Cortex of kidney (tissue), 1 donor: ENCODE measurements at places on chromosomes 1 and 21.

DNA sequence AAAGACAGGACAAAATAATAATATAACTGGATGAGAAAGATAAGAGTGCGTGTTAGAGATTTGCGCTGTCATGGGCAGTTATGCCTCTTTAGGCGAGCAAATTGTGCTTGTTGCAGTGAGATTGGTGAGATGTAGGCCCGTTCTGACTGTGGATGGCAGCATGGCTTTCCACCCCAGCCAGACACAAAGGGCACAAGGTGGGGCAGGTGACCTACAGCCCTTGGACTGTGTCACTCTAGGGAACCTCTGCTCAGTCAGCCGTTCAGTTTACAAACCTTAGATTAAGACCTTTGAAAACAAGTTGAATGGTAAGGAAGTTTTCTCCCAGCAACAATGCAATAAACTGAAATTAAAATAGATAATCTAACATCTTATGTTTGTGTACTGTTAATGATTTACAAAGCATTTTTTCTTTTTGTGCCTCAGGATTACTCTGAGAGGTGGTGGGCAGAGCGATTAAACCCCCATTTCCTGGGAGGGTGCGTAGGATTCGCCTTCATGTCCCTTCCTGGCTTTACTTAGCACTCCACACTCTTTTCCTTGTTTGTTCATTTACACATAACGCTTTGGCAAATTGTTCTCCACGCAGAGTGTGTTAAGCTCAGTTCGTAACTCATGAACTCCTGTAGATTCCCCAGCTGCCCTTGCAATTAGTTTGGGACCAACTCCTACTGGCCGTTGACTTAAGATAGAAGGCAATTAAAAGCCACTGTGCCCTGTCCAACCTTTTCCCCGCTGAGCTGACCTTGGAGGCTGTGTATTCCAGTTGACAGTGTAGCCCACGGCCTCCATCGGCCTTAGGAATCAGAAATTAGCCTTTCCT, 58.1 kb upstream of the IGSF5 start:
- no peak for DNase-seq

DNA sequence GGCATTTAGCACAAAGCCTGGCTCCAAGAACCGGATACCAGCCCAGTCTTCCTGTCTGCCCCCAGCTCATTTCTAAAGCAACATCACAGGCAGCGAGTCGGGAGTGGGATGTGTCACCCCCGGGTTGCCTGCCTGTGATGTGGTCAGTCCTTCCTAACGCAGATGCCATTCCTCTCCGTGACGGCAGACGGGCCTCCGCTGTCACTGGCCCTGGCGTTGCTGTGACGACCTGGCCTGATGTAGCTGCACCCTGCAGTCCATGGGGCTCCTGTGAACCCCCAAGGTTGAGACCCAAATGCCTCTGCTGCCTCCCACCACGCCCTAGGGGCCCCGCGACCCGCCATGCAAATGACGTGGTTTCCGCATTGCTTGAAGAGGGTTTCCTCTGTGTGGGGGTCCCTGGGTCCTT, 12.3 kb downstream of the TNFRSF1B start:
- no peak for DNase-seq

GRCh38 chr1:39859859-39860812, 23.2 kb downstream of the TRIT1 start:
- DNase-seq, result no peak

GRCh38 chr1:1272341-1273208, 1.1 kb downstream of the UBE2J2 start:
- DNase-seq, result no peak

GRCh38 chr1:89780721-89781120, 40.1 kb upstream of the LRRC8D start:
- DNase-seq, result no peak

DNA sequence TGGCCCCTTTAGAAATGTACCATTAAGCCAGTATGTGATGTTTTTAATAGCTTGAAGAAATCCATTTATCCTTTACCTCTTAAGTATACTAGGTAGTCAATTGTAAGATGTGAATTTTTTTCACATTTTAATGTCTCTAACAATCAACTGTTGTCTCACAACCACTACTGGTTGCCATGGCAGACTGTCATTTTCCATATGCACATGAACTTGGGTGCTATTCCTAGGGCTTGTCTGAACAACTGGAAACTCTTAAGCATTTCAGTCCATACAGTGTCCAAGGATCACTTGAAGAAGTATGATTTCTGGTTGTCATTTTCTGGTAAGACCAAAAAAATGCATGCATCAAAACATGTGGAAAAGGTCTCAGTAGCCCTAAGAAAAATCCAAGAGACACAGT, 315.1 kb downstream of the HHIPL2 start:
- no peak for DNase-seq

- DNase-seq, result no peak
Observed at GRCh38 chr1:197437601-197438000, 169.5 kb downstream of the CRB1 start.

DNA sequence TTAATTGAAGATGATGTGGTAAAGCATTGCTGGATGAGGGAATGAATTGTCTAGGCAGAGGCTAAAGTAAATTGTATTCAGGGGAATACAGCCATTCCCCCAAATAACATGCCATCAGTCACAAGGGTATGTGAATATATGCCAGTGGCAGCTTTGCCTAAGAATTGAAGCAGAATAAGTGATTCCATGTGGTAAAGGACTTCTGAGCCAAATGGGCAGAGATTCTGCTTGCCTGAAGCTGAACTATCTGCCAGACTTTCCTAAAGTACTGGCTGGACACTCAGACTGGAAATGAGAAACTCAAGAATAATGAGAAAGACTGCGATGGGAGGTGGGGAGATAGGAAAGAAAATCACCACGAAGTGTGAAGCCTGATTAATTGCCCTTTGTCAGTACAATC, 2.4 kb downstream of the LIX1L start:
- no peak for DNase-seq

DNA sequence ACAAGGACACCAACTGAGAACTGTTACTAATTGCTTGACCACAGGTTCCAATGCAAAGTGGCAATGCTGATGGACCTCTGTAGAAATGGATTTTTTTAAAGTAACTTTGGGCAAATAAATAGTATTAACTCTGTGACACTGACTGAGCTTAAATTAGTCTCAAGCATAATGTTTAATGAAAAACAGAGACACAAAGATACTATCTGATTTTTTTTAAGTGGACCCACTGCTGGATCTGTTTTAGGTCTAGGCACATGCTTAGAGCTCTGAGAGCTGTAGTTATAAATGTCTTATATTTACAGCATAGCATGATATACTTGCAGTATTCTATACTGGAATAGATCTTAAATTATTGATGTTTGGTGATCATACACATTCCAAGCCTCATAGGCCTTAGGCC, 481.6 kb upstream of the LRRC7 start:
- DNase-seq, result no peak

GRCh38 chr1:198272492-198272891, 115.7 kb downstream of the NEK7 start:
- no peak for DNase-seq

DNA sequence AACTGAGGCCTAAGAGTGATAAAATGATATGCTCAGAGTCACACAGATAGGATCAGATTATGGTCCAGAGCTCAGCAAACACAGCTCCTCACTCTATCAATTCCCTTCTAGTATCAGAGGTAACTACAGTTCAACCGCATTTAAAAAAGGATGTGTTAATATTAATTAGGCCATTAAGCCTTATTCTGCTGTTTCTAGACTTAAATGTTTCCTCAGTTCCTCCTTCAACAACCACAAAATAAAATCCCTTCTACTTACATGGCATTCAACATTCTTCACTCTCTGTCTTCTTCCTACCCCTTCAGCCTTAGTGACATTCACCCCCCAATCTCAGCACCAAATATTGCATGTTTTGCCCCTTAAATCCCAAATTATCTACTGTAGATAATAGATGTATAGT, 254.9 kb downstream of the PLPP3 start:
- no peak for DNase-seq

- DNase-seq, result no peak
Observed at GRCh38 chr1:169698976-169699375, 12.4 kb downstream of the SELL start.

GRCh38 chr21:43938751-43939442, 73.2 kb upstream of the TRAPPC10 start:
- DNase-seq, result no peak

DNA sequence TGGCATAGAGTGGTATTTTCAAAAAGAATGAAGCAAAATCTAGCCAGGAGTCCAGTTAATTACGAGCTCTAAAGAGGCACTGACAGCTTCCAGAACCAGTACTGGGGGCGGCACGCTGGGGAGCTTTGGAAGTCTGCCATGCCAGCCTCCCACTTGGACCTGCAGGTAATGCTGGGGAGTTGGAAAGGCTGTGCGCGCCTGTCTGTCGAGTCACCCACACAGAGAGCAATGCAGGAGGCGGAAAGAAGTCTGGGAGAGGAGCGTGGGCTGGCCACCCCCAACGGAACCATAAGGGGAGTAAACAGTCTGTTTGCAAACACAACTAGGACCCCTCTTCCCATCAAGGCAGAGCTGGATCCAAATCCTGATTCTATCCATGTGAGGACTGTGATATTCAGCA, 84.5 kb downstream of the BEND5 start:
- no peak for DNase-seq

GRCh38 chr1:10540277-10541005, 65.7 kb downstream of the PEX14 start:
- DNase-seq, result no peak

- DNase-seq, result no peak
Observed at GRCh38 chr1:239274242-239274830, 112.0 kb upstream of the CHRM3 start.

DNA sequence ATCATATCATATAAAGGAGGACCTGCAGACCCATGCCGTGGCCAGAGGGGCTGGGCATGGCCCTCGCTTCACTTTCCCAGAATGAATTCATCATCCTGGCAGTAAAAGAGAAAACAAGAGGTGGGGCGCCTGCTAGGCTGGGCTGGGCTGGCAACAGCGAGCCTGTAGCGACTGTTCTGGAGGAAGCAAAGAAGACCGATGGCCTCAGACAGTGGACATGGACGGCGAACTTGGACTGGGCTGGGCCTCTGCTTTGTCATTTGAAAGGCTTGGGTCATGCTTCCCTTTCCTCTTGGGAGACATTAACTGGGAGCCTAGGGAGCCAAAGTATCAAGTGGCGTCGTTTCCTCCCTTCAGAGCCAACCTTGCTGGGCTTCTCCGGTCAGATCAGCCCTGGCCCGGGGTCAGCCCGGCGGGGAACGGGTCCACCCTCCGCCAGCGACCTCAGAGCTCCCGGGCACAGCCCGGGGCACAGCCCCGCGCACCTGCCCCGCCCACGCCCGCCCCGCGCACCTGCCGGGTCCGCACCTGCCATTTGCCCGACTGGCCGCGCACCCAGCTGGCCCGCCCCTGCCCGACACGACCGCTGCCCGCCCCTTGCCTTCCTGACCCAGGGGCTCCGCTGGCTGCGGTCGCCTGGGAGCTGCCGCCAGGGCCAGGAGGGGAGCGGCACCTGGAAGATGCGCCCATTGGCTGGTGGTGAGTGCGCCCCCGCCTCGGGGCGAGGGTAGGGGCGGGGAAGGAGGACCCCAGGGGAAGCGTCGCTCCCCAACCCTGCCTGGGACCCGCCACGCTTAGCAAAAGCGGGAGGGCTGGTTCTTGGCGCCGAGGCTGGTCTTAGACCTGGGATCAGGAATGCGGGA, at the start of gene FAM3B:
Gene FAM3B, plus strand, starts transcription at position 602 of the 863 bp plus-strand sequence. Its CDS starts 79 bp downstream, at position 681.
- no peak for DNase-seq
